ENCODE measurements at places on chromosomes 4 and X.

- DNase-seq: no peak
Observed at GRCh38 chrX:129768586-129769466, 10.9 kb upstream of the SASH3 start.

GRCh38 chrX:19515615-19516105 lies 352 bp upstream of the MAP3K15 start:
- no peak for DNase-seq

DNA sequence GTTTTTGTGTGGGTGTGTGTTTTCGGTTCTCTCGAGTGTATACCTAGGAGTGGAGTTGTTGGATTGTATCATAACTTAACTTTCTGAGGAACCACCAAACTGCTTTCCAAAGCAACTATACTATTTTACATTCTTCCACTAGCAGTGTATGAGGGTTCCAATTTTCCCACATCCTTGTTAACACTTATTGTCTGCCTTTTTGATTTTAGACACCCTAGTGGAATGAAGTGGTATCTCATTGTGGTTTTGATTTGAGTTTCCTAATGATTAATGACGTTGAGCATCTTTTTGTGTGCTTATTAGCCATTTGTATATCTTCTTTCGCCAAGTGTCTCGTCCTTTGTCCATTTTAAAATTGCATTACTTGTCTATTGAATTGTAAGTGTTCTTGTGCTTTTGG lies 118.6 kb downstream of the REPS2 start:
- DNase-seq: no peak

- DNase-seq: no peak
Observed at GRCh38 chr4:125004676-125005075, 292.1 kb upstream of the ANKRD50 start.

DNA sequence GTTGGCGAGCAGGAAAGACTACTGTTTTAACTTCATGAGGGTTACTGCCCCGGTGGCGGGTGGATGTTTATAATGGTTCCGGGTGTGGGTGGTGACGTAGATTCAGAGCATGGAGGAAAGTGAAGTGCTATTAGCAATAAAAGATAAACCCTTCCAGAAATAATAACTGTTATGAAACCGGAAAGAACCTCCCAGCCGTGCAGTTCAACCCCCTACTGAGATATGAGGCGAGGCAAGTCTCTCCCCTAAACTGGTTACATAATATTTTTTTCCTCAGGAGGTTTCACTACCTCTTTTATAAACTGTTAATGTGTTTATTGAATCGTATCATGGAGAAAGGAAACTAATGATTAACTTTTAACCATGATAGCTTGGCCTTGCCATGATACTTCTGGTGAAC lies 33.9 kb upstream of the STIM2 start:
- no peak for DNase-seq

DNA sequence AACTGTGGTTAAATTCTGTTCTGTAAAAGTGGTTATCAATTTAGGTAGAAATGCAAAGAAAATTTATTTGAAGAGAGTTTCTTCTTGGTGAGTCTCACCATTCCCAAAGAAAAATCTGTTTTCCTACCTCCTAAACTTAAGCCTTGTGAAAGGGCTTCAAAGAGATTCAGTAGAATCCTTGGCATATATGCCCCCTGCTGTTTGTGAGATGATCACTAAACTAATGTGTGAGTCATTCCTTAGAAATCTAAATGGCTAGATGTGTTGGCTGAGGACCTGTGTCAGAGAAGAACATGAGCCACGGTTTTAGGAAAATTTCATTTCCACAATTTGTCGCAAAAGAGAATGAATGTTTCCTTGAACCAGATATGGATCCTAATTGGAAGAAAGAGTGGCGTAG lies 260.9 kb downstream of the SLC7A11 start:
- DNase-seq: no peak

GRCh38 chr4:183082053-183082452 lies 17.0 kb upstream of the WWC2 start:
- no peak for DNase-seq

DNA sequence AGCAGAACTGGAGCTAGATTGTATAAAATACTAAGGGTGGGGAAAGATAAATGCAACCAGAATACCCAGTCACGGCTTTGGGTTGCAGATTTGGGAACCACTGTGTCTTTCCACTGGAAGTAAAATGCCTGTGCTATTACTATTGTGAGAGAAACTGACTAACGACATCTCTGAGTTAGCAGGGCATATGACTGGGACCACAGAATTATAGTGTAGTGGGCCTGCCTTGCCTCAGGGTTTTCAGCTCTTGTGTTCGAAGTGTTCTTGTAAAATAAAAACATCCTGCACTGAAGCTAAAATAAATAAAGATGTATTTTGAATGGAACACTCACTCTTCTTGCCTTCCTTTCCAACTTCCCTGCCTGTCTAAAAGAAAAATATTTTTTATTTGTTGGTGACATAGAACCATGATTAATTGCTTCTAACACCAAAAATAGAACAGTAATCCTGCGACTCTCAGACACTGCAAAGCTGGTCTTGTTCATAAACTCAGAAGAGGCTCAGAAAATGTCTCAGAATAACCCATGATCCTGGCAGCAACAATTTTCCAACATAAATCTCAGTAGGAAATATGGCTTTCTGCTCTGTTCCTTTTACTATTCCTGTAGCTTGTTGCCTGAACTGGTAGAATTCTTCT lies 104.2 kb downstream of the FAM47B start:
- no peak for DNase-seq

GRCh38 chr4:30952526-30953219 lies 232.5 kb downstream of the PCDH7 start:
- DNase-seq: no peak

DNA sequence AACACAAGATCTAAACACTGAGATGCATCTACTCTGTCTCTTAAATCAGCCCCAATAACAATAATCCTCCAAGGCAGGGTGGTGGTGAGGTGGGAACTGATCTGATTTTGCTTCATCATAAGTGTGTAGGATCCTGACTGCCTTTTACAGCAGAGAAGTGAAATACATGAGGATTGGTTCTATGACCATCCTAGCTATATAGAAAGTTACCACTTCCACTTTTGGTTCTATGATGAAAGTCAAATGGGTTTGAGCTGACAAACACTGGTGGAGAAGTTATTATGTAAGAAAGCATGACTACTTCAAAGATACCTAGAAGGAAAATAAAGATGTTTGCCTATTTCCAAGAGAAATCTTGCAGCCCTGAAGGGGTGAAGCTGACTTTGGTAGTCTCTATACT lies 181.6 kb downstream of the NKX6-1 start:
- no peak for DNase-seq

- no peak for DNase-seq
Observed at GRCh38 chrX:38811515-38812243, 10.4 kb downstream of the MID1IP1 start.

- DNase-seq: no peak
Observed at GRCh38 chr4:159268607-159269006, 165.7 kb downstream of the RAPGEF2 start.

DNA sequence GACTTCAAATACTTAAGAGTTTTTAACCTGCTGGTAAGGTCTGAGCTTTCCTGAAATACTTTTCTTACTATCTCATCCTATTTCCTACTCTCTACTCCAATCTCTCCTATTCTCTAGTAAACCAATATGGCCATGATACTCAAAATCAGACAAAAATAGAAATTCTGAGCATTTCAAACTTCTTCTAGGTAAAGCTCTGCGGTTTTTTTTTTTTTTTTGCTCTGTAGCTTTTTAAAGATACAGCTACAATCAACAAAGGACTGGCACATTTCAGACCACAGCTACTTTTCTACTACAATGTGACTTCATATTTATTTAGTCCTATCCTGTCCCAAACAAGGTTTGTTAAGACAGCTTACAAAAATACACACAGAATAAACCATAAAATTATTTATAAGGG lies 31.1 kb downstream of the MAML3 start:
- DNase-seq: no peak

DNA sequence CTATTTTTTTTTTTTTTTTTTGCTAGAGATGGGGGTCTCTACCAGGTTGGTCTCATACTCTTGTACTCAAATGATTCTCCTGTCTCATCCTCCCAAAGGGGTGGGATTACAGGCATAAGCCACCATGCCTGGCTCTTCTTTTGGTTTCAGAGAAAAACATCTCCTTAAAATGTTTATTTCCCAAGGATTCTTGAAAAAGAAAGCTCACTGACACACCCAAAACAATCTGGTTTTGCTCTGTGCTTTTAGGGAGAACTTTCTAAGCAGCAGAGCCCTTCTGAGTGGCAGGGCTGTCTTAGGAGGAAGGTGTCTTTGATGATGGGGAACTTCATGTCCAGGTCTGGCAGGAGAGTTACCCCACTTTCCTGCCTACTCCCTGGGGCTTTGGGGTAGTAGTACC lies 1.2 kb downstream of the SOD3 start:
- no peak for DNase-seq

DNA sequence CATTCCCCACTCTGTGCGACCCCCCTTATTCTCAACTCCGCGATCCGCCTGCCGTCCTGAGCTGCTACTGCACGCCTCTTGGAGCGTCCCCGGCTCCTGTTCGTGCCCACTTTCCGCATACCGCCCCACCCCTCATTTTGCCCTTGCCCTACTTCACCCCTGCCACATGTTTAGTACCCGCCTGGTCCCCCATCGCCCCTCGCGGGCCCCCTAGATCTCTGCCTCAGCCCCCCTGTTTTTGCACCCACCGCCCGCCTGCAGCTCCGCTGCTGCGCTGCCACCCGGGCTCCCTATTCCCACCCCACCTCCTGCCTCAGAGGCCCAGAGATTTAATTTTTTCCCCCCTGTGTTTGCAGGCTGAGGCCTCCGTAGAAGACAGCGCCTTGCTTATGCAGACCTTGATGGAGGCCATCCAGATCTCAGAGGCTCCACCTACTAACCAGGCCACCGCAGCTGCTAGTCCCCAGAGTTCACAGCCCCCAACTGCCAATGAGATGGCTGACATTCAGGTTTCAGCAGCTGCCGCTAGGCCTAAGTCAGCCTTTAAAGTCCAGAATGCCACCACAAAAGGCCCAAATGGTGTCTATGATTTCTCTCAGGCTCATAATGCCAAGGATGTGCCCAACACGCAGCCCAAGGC lies 1.4 kb downstream of the MAGED1 start:
- DNase-seq: peak; percentile 5

GRCh38 chr4:183144787-183145186 lies 45.7 kb downstream of the WWC2 start:
- no peak for DNase-seq

DNA sequence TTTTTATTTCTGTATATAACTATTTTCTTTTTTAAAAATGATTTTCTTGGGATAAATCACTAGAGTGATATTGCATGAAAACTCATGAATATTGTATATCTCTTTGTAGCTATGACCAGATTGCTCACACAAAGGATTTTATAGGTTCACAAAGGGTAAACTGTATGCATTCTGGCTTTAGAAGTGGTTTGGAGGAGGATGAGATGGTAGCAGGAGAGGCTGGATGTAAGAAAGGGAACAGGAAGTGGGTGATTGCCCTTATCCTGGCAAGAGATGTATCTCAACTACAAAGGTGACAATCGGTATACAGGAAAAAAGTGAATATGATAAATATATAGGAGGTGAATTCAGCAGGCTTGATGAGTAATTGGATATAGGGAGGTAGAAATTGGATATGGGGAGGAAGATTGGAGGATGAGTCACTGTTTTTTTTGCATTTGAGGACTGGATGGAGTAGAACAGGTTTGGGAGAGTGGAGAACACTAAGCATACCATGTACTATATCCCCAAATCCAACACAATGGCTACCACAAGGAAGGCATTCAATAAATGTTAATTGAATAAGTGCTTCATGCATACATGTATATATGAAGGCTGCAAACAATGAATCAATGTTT lies 9.9 kb downstream of the FGG start:
- no peak for DNase-seq

DNA sequence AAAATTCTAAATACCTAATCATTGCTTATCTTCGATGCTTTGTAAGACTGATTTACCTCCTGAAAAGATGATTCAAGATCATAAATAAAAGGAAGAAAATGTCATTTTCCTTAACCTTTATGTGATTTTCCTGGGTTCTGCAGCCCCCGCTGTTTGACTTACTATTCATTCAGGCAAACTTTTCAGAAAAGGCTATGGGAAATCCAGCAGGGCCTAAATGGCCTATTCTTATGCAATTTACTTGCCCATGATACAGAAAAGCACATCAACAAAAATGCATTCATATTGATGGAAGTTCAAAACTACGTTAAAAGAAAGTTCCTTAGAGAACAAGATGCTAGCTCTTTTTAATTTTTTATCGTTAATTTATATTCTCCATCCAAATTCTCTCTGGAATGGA lies 51.2 kb downstream of the TMEM144 start:
- no peak for DNase-seq

DNA sequence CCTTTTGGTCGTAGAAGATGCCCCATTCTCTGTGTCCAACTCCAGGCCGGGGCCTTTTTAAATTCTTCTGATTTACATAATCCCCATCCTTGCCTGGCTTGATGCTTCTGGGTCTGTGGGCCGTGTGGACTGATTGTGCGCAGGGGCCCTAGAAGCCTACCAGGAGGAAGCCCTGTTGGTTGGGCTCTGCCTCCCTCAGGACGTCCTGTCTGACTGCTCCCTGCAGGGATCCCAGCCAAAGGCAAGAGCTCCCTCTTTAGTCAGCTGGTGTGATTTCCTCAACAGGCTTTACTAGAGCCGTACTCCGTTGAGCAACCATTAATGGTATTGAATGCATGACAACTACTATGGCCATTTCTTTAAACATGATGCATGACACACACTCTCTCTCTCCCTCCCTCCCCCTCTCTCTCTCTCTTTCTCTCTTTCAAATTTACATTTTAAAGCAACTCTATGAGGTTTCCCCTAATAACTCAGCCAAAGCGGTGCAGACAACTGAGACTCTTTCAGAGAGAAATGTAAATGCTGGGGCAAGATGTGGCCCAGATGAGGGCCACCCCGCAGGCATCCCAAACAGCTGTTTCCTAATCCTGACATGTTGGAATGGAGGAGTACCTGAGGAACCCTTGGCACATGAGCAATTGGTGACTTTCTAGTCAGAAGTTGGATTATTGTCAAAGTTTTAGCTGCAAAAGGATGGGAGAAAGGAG lies 117.3 kb downstream of the DRD5 start:
- DNase-seq: no peak

DNA sequence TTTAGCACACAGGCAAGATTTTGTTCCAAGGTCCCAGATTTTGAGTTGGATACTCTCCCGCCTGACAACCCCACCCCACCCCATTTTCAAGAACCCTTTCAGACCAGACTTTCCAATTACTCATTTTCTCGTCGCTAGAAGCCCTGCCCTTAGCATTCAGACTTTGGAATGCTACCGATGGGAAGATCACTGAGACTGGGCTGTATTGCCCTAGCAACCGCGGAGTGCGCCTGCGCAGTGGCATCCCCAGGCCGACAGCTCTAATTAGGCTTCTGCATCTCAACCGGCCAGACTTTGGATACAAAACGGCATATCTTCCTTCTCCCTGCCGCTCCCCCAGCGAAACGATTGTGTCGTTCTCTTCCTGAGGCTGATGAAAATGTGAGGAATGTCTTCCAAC lies 3.4 kb downstream of the MAGEE2 start:
- no peak for DNase-seq

GRCh38 chr4:71994559-71994958 lies 37.2 kb upstream of the NPFFR2 start:
- DNase-seq: no peak
